Chondrocyte (in vitro differentiated cells): ENCODE measurements at places on chromosomes 11 and 22. TPM values are rescaled to one million over a fixed set of nuclear protein-coding genes. Genes with fewer than 3 reads are reported as not detected.

MRPL17 gene
- 45.5 to 79.0 TPM (median 48.6 TPM) in 3 replicates for total RNA-seq

KRTAP5-11 gene
- not detected in 3 replicates for total RNA-seq

DNA sequence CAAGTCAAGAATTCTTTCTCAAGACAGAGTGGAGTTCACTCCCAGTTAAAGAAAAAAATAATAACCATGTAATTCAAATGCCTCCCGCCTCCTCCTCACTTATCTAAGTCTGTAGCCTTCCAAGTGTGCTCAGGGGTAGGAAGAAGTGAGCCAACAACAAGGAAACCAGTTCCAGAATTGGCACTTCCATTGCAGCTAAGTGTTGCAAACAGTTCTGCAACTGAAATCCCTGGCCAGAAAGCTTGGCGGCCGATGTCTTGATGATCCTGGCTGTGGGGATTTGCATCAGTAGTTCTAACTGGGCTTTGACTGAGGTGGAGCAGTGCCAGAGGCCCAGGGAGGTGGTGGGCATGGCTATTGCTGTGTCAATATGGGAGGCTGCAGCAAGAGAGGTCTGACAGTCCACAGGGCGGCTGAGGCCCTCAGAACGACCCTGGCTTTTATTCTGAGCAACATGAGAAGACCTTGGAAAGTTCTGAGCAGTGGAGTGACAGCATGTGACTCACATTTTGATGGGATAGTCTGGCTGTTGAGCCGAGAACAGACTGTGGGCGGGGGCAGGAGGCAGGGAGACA lies 19.2 kb downstream of the DHCR7 start:
- H3K4me1 ChIP-seq: no peaks in the 10 kb centered on the region
- DNase-seq: no peak
- peaks cover 1% of the 10 kb centered on the region for H3K36me3 ChIP-seq
- H3K27me3 ChIP-seq: peaks cover 9% of the 10 kb centered on the region
- H3K4me3 ChIP-seq: no peak overlapping the region

DNA sequence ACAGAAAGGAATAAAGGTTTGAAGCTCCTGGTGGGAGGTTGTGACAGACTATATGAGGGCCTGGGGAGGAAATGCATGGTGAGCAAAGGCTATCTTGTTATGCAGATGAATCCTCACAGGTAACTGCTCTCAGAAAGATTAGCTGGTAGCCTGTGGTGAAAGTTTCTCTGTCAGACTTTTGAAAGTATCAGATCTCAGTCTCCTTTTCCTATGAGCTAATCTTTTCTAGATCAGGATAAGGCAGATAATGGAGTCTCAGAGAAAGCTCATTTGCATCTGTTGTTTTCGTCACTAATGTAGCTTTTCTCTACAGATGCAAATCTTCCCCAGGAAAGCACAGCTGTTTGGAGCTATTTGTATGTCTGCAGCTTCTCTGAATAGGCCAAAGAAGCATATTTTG lies 21.0 kb upstream of the OR6X1 start:
- no peak overlapping the region for H3K4me3 ChIP-seq
- no peaks in the 10 kb centered on the region for H3K4me1 ChIP-seq
- no peaks in the 10 kb centered on the region for H3K36me3 ChIP-seq
- no peak overlapping the region for H3K27ac ChIP-seq
- DNase-seq: no peak

DEFB131B gene
- total RNA-seq: not detected in 3 replicates
